ENCODE measurements at places on chromosomes 16 and 17. TPM values are rescaled to one million over a fixed set of nuclear protein-coding genes. Genes with fewer than 3 reads are reported as not detected.
A peak's percentile ranks its signal among the peaks of the same experiment; 100 is the strongest.

DNA sequence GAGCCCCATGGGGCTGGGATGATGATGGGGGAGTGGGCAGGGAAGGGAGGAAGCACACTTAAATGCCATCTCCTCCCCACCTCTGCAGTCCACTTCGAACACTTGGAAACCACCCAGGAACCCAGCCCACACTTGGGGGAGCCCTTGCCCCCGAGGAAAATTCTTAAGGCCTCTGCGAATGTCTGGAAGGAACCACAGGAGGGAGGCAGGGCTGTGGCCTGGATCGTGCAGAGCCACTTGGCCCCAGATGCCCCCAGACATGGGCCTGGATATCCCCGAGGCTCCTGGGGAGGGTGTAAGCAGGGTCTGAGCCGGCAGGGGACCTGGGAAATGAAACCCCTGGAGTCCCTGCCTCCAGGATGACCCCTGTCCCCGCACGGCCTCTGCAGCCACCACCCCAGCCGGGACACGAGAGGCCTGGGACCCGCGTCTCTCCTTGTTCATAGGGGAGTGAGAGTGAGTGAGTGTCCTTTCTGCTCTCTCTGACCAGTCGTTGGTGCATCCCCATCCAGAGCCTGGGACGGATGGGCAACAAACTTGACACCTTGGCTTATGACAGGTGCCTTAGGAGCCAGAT lies 11.8 kb upstream of the MTSS2 start:
- no peaks in the 10 kb centered on the region for H3K36me3 ChIP-seq
- no peak overlapping the region for H3K27ac ChIP-seq
- no peaks in the 10 kb centered on the region for H3K27me3 ChIP-seq
- peak; percentile 52 for DNase-seq
- H3K4me3 ChIP-seq, result no peak overlapping the region
- H3K4me1 ChIP-seq, result peaks cover 41% of the 10 kb centered on the region

DNA sequence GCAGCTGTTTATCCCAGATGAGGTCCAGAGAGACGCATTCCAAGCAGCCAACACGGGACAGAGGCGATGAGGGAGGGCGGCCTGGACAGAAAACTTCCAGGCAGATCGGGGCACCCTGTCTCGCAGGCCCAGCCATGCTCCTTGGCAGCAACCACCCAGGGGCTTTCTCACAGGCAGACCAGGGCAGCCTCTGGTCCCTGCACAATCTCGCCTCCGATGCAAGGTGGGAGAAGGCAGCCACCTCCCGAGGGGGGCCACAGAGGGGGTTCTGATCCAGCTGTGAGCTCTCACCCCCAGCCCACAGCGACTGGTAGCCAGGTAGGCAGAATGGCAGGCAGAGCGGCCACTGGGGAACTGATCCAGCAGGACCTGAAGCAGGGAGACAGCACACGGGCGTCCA lies 48.7 kb downstream of the LMF1 start:
- H3K36me3 ChIP-seq, result no peaks in the 10 kb centered on the region
- DNase-seq, result no peak
- no peak overlapping the region for H3K27ac ChIP-seq
- peaks cover 15% of the 10 kb centered on the region for H3K4me1 ChIP-seq
- no peak overlapping the region for H3K4me3 ChIP-seq
- no peaks in the 10 kb centered on the region for H3K27me3 ChIP-seq

GRCh38 chr16:77414752-77415231 lies 20.0 kb downstream of the ADAMTS18 start:
- no peak overlapping the region for H3K4me3 ChIP-seq
- DNase-seq, result peak; percentile 36
- H3K4me1 ChIP-seq, result no peaks in the 10 kb centered on the region
- no peaks in the 10 kb centered on the region for H3K36me3 ChIP-seq
- H3K27me3 ChIP-seq, result no peaks in the 10 kb centered on the region

The CCL2 gene
- 115 TPM for polyA plus RNA-seq

The PRSS27 gene
- 0.80 TPM for polyA plus RNA-seq

GRCh38 chr16:12798846-12799245 lies 4.8 kb downstream of the CPPED1 start:
- no peaks in the 10 kb centered on the region for H3K36me3 ChIP-seq
- no peak overlapping the region for H3K27ac ChIP-seq
- no peak for DNase-seq
- H3K27me3 ChIP-seq, result no peaks in the 10 kb centered on the region
- peaks cover 32% of the 10 kb centered on the region for H3K4me1 ChIP-seq

DNA sequence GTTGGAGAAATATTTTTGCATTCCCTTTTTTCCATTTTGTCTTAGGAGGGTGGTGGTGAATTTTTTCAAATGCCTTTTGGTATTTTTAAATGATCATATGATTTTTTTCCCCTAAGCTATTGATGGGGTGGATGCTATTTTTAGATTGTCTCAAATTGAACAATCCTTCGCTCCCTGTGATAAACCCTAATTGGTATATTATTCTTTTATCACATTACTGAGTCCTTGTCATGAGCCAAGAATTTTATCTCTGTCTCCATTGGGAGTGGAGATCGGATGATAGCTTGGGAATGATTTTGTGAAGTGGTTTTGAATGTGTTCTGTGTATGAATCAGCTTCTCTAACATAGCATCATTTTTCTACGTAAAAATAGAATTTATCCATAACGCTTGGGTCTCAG lies 15.4 kb downstream of the NECAB2 start:
- no peak overlapping the region for H3K27ac ChIP-seq
- no peaks in the 10 kb centered on the region for H3K36me3 ChIP-seq
- H3K27me3 ChIP-seq, result peaks cover 24% of the 10 kb centered on the region

The FN3K gene
- 1.0 TPM for polyA plus RNA-seq

The HES7 gene
- polyA plus RNA-seq, result not detected

The MT1M gene
- 15.2 TPM for polyA plus RNA-seq

The NGFR gene
- polyA plus RNA-seq, result 0.81 TPM

DNA sequence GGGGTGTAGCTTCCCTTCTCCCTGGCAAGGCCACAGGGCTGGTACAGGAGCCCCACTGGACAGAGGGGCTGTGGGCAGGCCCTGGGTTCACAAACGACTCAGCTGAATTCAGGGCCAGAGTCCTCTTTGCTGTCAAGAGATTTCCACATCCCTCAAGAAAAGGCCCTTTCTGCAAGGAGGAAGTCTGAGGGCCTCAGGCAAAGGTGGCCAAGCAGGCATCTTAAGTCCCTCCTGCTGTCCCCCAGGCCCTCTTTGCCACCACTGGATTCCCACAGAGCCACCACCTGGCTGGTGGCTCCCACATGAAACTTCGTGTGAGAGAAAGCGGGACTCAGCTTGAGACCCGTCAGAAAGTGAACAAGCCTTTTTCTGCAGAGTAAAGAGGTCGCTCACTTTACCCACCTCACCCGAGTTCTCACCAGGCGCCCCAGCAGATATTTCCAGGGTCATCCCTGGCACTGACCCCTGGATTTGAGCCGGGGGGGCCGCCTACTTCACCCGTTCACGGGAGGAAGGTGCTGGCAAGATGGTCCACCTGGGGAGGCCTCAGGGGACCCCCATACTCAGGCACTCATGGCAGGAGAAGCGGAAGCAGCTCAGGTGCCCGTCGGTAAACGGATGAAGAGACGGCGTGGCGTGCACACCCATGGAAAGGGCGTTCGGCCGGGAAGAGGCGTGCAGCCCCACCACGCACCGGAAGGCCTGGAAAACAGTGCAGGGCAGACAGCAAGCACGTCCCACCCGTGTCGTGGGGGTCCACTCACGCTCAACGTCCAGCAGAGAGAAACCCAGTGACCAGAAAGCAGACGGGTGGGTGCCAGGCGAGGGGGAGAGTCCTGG lies 3.6 kb downstream of the RNF166 start:
- no peaks in the 10 kb centered on the region for H3K27me3 ChIP-seq
- DNase-seq, result no peak
- no peaks in the 10 kb centered on the region for H3K36me3 ChIP-seq
- H3K27ac ChIP-seq, result no peak overlapping the region
- H3K4me3 ChIP-seq, result no peak overlapping the region

GRCh38 chr17:58267347-58268324 lies 13.1 kb downstream of the MPO start:
- no peaks in the 10 kb centered on the region for H3K36me3 ChIP-seq
- H3K27me3 ChIP-seq, result peaks cover 31% of the 10 kb centered on the region
- no peaks in the 10 kb centered on the region for H3K4me1 ChIP-seq
- no peak for DNase-seq
- H3K27ac ChIP-seq, result no peak overlapping the region

GRCh38 chr16:23107117-23107516 lies 42.1 kb downstream of the USP31 start:
- no peak overlapping the region for H3K4me3 ChIP-seq
- no peak for DNase-seq
- H3K36me3 ChIP-seq, result peaks cover 3% of the 10 kb centered on the region
- no peaks in the 10 kb centered on the region for H3K27me3 ChIP-seq
- no peaks in the 10 kb centered on the region for H3K4me1 ChIP-seq

- no peaks in the 10 kb centered on the region for H3K36me3 ChIP-seq
- H3K27me3 ChIP-seq, result no peaks in the 10 kb centered on the region
- no peaks in the 10 kb centered on the region for H3K4me1 ChIP-seq
- no peak overlapping the region for H3K27ac ChIP-seq
Measured at GRCh38 chr16:4133897-4134372, 17.7 kb upstream of the ADCY9 start.

- DNase-seq, result peak; percentile 78
- H3K4me3 ChIP-seq, result no peak overlapping the region
- H3K27me3 ChIP-seq, result no peaks in the 10 kb centered on the region
- peaks cover 14% of the 10 kb centered on the region for H3K4me1 ChIP-seq
- peak overlapping the region; percentile 70 for H3K27ac ChIP-seq
- peaks cover 54% of the 10 kb centered on the region for H3K36me3 ChIP-seq
Measured at GRCh38 chr16:70512456-70512855, 10.9 kb downstream of the COG4 start.

The SPATA22 gene
- not detected for polyA plus RNA-seq

DNA sequence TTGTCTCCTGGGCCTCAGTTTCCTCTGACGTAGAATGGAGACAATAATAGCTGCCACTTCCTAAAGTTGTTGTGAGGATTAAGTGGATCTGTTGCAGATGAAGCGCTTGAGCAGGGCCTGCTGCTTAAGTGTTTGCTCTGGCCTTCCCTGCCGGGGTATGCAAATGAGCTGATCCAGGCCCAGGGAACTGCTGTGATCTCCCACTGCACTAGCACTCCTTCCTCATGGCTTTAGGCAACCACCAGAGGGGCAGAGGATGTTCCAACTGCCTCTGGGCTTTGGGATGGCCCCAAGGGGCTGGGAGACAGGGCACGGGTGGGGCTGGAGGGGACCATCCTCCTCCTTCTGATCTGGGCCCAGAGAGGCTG lies 6.2 kb downstream of the SBK1 start:
- H3K4me1 ChIP-seq, result no peaks in the 10 kb centered on the region
- H3K27ac ChIP-seq, result no peak overlapping the region
- H3K36me3 ChIP-seq, result no peaks in the 10 kb centered on the region
- no peak overlapping the region for H3K4me3 ChIP-seq
- peaks cover 30% of the 10 kb centered on the region for H3K27me3 ChIP-seq
- no peak for DNase-seq

Data from GM23248 (cell line).